Sciatic nerve (tissue), 2 donors: ENCODE measurements at places on chromosomes 3 and 15.

DNA sequence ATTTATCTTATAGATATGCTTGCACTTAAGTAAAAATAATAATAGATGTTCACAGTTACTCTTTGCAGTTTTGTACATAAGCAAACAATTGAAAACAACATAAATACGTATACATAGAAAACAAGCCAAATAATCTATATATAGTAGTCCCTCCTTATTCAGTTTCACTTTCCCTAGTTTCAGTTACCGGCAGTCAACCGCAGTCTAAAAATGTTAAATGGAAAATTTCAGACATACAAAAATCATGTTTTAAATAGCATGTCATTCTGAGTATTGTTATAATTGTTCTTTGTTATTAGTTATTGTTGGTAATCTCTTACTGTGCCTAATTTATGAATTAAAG, 262.0 kb downstream of the CGGBP1 start:
- DNase-seq = no peak

GRCh38 chr3:129592381-129593131, 13.9 kb downstream of the PLXND1 start:
- DNase-seq = peak; percentile 87

GRCh38 chr3:82030916-82031315, 269.5 kb upstream of the GBE1 start:
- DNase-seq = no peak

DNA sequence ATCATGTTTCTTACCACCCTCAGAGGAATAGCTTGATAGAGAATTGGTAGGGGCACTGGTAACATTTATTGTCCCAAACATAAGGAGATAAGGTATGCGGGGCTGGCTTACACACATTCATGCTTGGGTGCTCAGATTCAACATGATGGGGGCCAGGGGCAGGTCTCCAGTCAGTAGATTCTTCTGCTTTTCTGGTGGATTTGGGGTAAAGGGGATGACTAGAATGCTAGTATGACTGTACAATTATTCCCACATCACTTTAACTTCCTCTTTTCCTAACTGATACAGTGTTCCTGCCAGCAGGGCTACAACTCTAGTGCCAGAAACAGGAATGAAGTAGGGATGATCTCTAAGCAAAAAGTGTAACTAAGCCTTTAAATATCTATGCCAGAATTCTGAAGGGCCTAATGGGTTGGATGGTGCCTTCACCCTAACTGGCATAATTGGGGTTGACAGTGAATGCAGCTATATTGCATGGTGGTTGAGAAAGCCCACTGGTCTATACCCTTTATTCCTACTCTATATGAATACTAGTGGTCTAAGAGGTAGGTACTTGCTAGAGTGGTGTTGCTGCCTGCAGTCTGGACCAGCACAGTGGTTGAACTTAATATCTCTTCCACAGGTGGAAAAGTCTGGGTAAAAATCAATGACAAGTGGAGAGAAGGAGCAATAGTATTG, 117.4 kb downstream of the IL12A start:
- DNase-seq = no peak

DNA sequence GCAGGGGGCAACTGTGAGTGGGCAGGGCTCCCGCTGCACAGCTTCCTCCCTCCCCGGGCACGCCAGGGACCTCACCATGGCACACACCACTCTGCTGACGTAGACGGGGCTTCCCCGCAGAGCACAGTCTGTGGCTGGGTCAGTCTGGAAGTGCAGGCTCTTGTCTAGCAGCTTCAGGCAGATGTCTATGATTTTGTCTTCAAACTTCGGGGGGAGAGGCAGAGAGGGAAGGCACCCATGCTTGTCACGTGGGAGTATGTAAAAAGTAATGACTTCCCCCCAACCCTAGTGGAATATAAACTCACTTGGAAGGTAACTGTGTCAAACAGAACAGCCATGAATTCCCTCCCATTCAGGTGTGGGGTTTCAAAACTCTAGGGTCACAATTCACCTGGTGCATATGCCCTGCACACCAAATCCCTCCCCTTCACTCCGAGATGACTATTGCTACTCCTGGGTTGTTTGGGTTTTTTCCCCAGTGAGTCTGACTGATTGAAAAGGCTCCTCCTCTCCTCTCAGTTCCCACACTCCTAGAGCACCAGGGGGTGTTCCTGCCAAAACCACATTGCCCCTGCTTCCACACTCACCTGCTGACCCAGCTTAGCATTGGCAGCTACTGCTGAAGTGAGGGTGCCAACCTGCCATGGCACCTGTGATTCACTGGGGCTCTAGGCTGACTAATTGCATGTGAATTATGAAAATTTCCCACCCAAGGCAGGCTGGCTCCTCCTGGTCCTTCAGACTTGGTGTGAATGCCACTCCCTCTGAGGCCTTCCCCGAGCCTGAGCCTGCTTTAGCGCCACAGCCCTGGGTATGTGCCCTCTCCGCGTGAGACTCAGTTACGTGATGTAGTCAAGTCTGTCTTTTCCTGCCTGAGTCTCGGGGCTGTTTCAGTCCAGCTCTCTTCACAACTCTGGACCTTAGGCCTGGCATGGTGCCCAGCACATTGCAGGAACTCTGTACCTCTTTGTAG, 13.0 kb downstream of the TGM5 start:
- DNase-seq = no peak

DNA sequence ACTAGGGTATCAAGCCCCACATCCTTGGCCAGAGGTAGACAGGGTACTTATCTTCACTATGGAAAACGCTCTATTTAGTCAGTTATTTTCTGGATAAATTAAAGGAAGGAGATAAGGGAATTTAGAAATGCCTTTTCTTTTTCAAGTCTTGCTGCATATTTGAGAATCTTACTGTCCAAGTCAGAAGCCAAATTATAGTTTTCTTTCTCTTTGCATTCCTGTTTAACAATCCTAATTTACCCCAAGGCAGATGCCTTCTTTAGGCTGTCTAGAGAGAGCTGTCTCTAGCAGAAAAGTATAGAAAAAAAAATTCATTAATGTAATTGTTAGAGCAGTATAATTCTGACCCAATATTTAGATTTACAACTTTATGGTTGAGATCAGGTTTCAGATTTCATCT, 64.4 kb upstream of the TBC1D5 start:
- DNase-seq = no peak

- DNase-seq = no peak
These were observed 88.7 kb downstream of the GABRG3 start for GRCh38 chr15:27059610-27060202.

GRCh38 chr3:95459706-95460105, 1354.7 kb upstream of the EPHA6 start:
- no peak for DNase-seq

DNA sequence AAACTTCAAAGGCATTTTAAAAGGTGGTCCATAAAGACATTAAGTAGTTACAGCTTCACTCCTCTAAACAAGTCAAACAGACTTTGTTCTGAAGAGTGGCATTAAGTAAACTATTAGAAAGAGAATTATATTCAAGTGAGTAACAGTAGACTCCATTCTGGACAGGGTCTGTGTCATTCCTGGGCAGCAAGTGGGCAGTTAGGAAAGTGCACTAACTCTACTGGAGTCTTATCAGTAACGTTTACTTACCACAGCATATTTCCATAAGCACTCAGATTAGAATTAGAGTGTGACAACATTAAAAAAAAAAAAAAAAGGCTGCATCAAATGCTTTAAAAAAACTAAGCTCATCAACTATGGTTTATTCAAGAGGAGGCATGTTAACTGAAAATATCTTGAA, 10.6 kb downstream of the UBR1 start:
- DNase-seq = no peak

GRCh38 chr3:148970271-148970670, 21.1 kb upstream of the GYG1 start:
- no peak for DNase-seq

DNA sequence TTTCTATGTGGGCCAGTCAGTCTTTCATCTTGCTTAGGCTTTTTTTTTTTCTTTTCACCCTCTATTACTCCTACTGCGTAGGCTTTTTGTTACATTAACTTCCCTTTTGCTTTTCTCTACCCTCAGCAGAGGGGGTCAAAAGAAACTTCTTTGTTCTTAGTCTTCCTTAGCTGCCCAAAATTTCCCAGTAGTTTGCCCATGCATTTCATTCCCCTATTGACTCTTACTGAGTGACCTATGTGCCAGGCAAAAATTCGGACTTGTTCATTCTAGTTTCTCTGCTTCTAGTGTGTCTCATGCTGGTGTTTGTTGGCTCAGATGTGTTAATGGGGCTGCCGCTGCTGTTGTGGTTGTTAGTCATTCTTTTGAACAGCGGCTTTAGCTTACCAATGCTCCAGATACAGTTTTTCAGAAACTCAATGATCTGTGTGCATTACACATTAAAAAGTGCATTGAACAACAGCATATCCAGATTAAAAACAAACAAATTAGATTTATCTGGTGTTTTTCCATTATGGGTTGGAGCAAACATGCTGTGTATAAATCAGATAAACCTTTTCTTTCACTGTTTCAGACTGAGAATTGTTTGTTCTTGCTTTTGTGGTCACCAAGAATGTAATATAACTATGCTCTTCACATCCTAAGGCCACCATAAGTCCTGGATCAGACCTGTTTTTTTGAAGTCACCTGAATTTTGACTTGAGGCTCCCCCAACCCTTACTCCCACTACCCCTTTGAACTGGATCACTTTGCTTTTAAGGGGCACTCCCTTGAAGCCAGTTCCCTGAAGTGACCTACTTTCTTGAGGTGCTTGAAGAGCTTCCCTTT, 43.1 kb downstream of the PDE8A start:
- no peak for DNase-seq

GRCh38 chr15:58694641-58695398, 54.7 kb downstream of the ADAM10 start:
- DNase-seq = no peak

GRCh38 chr3:10683106-10683505, 132.9 kb upstream of the SLC6A11 start:
- DNase-seq = no peak

DNA sequence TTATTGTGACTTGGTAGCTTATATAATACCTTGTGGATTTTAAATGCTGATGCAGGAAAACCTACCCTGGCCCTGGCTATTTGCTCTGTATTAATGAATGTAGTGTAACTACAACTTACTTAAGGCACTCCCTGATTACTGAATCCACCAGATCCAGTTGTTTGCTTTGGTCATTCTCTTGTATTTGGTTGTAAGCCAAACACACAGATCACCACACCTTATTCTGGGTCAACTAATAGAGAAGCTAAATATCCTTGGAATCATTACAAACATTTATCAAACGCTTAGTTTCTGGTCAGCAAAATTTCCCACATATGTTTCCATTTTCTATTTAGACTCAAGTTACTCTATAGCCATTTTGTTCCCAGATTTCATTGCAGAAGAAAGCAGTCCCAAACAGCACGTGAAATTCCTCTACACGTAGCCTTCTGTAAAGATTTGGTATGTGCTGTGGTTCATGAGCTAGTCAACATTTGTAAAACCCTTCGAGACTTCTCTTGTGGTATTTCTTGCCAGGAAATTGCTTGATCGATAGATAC, 322.6 kb downstream of the MEX3B start:
- no peak for DNase-seq

DNA sequence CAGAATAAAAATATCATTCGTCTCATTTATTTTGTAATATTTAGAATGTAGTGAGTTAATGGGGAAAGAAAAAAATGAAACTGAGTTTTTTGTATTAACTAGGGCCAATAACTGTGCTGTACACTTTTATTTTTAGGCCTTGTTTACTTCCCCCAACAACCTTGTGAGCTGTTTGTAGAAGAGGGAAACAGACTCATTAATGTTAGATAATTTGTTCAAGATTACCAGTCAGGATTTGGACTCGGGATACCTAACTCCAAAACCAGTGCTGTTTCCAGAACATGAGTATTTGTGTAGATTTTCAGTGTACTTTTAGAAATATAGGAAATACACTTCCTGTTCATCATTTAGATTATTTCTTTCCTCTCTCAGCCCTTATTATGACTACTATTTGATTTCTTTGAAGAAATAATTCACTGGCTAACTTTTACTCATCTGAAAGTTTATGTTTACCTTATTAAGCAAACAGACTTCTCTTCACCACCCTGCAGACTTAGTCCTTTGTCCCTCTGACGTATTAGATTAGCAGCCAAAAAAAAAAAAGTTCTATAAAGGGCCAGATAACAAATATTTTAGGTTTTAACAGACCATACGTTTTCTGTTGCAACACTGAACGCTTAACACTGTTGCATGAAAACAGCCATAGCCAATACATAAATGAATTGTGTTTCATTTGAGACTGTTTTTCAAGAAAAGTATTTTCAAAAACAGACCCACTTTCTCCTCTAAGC, 192.5 kb upstream of the CGNL1 start:
- no peak for DNase-seq

DNA sequence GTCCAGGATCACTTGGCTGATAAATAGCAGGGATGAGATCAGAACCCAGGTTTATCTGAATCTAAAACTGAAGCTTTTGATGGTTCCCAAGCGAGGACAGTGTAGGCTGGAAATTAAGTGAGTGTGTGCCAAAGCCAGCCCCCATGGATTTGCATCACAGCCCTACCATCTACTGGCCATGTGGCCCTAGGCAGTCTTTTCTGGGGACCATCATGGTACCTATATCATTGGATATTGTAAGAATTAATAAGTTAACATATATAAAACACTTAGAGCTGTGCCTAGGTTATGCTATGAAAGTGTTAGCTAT, 32.8 kb upstream of the SSR3 start:
- no peak for DNase-seq

DNA sequence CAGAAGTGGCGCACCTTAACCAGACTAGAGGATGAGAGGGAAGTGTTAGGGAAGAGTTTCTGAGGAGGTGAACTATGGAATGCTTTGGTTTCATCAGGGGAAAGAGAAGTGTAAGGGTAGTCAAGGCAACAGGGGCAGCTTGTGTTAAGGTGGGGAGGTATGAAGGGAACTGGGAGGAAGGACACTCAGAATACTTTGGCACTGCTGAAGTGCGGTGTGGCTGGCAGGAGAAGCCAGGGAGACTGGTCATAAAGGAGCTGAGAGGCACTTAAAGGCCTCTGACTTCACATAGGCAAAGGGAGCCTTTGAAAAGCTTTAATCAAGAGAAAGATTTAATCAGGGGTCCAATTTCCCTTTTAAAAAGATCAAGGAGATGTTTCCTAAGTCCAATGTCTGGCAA, 129.0 kb downstream of the ERC2 start:
- DNase-seq = no peak

- no peak for DNase-seq
These were observed 5.2 kb upstream of the TRPM1 start for GRCh38 chr15:31106495-31107300.

DNA sequence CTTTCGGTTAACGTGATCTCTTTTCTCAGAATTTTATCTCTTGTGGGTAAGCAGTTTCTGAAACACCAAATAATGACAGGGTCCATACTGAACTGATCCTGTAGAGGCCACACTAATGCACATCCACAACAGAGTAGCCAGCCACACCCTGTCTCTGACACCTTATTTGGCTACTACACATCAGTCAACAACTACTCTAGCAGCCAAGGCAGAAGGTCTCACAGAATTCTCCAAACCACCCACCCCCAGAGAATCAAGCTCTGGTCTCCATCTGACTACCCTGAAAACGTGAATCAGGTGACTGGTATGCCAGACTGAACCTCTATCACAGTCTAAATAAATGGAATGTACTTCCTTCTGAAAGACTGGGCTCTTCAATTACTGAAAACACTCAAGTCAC, 38.0 kb downstream of the EDC3 start:
- no peak for DNase-seq

- DNase-seq = no peak
These were observed 24.2 kb upstream of the SLC4A7 start for GRCh38 chr3:27508424-27508823.

- no peak for DNase-seq
These were observed 2.4 kb downstream of the NEDD4 start for GRCh38 chr15:55990998-55991397.
